Fibroblast of the aortic adventitia (primary cell): ENCODE measurements at places on chromosomes 3 and 15. TPM values are rescaled to one million over a fixed set of nuclear protein-coding genes. Genes with fewer than 3 reads are reported as not detected.

- DNase-seq, result peak; percentile 58
These were observed 1019.4 kb upstream of the ALCAM start for GRCh38 chr3:104347291-104347690.

DNA sequence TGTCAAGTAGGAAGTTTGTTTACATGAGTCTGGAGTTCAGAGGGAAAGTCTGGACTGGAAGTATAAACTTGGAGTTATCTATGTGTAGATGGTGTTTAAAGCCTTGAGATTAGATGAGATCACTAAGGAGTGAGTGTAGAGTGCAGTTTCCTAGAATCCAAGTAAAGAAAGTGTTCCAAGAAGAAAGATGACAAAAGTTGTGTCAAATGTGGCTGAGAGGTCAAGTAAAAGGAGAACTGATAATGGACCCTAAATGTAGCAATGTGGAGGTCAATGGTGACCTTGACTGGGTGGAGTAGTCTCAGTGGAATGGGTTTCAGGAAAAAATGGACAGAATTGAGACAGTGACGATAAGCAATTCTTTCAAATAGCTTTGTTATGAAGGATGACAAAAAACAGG, 39.9 kb upstream of the ULK4 start:
- no peak for DNase-seq

GRCh38 chr3:172210355-172210754, 171.0 kb downstream of the FNDC3B start:
- peak; percentile 67 for DNase-seq

DNA sequence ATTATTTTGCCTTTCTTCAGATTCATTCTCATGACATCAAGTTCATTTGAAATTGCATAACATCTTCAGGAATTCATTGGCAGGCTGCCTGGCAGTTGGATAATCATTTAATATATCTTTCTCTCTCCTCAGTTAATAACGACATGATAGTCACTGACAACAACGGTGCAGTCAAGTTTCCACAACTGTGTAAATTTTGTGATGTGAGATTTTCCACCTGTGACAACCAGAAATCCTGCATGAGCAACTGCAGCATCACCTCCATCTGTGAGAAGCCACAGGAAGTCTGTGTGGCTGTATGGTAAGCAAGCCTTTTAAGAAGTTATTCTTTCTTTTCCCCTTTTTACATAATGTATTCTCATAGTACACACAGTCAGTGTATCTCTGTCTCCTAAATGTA, 38.2 kb downstream of the TGFBR2 start:
- peak; percentile 88 for DNase-seq

GRCh38 chr3:124518350-124518749, 211.9 kb upstream of the UMPS start:
- DNase-seq, result no peak

- DNase-seq, result no peak
These were observed 15.3 kb downstream of the FOXP1 start for GRCh38 chr3:71568207-71568606.

GRCh38 chr3:147890114-147890513, 480.9 kb downstream of the ZIC1 start:
- DNase-seq, result no peak

- DNase-seq, result no peak
These were observed 4.3 kb upstream of the RBP2 start for GRCh38 chr3:139480585-139480984.

DNA sequence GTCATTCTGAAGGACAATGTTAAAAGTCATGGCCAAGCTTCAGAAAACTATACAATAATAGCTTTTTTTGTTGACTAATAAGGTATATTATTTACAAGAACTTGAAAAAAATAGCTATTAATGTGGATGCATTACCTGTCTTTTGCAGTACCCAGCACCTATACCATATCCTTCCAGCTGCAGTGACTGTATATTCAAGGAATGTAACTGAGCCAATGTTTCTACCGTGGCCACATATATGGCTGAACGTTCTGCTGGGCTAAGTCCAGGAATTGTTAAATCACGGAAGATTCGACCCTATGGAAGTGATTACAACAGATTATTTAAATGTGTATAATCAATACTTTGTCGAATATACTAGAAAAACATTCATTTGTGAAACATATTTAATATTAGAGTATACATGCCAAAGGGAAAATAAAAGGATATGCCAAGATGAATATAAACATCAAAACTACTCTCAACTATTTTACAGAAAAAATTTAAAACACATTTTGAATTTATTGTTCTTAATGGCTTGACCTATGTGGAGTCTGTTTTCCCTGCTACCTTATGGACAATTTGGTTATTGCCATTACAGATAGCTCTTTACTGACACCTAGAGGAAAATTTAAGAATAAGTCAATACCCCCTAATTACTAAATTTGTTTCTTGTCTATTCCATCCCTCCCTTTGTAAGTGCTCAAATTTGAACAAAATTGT, 17.6 kb downstream of the ACAD11 start:
- DNase-seq, result peak; percentile 86

Gene DNASE1L3
- not detected in 2 replicates for total RNA-seq

Gene SOX2
- total RNA-seq, result not detected in 2 replicates
